ENCODE measurements at places on chromosomes 6 and 20.

GRCh38 chr6:159838020-159838744, 38.1 kb downstream of the PNLDC1 start:
- no peak for DNase-seq

DNA sequence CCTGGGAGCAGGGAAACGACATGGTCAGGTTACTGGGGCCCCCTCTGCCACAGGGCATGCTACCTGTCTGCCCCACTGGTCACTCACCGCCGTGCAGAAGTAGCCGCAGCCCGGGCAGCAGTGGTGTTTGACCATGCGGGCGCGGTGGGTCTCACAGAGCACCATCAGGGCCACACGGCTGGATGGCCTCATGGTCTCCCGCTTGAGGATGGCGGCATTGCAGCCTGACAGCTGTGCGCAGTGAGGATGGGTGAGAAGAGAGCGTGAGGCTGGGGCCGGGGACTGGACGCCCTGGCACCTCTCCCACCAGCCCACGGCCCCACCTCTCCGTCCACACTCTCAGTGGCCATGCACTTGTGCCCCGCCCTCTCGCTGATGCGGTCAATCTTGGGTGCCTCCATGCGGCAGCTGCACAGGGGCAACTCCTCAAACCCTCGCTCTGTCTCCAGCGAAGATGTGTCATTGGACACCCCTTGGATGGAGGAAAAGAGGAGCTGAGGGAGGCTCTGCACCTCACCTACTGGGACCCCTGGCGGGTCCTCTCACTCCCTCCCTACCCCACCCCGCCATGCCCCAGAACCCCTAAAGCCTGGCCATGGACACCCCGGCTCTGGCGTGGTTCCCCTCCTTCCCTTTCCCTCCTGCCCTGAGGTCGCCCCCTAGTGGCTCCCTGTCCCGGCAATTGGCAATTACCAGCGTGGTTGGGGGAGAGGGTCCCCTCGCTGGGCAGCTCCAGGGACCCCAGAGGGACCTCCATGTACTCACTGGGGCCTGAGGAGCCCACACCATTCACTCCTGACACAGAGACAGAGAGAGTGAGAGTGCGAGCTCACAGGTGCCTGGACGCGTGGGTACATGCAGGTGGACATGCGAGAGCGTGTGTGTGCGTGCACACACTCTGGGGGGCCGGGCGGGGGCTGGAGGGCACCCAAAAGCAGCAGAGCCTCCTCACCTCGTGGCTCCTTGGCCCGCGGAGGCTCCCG, 8.9 kb downstream of the EHMT2 start:
- DNase-seq, result peak; percentile 40

DNA sequence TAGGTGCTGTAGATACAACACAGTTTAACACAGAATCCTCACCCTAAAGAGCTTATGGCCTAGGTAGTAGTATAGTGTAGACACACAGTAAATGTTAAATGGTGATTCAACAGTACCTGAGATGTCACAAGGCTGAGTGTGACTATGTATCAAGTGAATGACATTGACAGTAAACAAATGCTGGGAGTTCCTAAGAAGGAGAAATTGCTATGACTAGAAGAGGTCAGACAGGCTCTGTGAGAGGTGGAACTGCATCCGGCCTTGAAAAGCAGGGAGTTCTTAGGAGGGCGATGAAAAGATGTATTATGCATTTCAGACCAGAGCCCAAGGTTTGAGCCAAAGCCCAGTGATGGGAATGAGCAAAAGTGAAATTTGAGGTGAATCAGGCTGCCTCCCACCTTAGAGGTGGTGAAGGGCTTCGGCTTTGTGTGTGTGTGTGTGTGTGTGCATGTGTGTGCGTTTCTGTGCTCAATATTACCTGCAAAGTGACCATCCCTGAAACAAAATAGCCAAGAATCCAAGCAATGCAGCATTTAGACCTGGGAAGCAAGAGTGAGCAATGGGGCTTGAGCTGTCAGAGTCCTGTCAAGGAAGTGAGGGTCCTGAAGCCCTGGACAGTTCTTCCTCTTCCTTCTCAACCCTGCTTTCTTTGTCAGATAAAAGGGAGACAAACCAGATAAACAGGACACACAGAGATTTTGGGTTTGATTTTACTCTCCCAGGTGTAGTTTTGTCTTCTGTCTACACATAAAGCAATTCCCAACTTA, 32.3 kb upstream of the CITED2 start:
- no peak for DNase-seq

- peak; percentile 26 for DNase-seq
Measured at GRCh38 chr6:39361657-39362486, 39.4 kb upstream of the KCNK16 start.

DNA sequence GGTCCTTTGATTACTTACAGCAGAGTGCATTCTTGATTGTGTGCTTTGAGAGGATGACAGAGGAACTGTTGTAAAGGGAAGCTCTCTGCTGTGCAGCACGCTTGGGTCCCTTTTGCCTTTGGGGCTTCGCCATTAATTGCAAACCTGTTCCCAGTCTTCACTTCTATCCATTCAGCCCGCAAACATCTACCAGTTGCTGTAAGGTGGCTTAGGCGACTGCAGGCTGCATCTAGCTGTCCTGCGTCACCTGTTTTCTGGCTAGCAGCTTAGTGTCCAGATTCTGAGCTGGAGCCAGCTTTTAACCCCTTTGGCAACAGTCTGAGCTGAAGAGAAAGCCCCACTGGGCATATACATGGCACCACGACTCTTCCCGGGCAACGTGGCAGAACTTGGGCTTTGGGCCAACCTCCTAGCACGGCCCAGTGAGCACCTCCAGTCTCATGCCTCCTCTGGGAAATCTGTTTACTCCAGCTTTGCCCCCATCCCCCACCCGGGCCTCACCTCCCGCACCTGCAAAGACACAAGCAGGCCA, 2.5 kb upstream of the FASTKD5 start:
- DNase-seq, result no peak
